AG09309 (cell line): ENCODE measurements at places on chromosomes 16 and 17.

- DNase-seq, result no peak
Measured at GRCh38 chr17:28008513-28008912, 34.0 kb upstream of the NLK start.

- no peak for DNase-seq
Measured at GRCh38 chr16:89257757-89258465, 40.4 kb downstream of the ZNF778 start.

DNA sequence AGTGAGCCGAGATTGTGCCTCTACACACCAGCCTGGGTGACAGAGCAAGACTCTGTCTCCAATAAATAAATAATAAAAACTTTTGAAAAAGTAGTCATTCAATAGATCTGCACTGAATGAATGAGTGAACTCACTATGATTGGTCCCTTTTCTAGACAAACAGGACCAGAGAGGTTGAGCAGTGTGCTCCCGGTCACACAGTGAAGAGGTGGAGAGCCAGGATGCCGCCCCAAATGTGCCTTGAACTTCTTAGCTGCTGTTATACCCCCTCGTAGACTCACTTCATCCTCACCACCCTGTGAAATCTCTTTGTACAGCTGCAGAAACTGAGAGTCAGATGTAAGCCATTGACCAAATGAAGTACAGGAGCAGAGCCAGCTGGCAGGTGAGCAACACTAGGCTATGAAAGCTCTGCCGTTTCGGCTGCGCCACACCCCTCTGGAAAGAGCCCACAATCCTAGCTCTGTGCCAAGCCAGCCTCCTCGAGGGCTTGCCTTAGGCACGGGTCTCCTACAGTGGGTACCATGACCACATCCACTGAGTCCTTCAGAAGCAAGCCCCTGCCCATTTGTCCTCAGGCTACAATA is 7.8 kb upstream of the KIAA0513 start:
- no peak for DNase-seq

- no peak for DNase-seq
Measured at GRCh38 chr16:56005958-56006357, 130.8 kb upstream of the CES5A start.

DNA sequence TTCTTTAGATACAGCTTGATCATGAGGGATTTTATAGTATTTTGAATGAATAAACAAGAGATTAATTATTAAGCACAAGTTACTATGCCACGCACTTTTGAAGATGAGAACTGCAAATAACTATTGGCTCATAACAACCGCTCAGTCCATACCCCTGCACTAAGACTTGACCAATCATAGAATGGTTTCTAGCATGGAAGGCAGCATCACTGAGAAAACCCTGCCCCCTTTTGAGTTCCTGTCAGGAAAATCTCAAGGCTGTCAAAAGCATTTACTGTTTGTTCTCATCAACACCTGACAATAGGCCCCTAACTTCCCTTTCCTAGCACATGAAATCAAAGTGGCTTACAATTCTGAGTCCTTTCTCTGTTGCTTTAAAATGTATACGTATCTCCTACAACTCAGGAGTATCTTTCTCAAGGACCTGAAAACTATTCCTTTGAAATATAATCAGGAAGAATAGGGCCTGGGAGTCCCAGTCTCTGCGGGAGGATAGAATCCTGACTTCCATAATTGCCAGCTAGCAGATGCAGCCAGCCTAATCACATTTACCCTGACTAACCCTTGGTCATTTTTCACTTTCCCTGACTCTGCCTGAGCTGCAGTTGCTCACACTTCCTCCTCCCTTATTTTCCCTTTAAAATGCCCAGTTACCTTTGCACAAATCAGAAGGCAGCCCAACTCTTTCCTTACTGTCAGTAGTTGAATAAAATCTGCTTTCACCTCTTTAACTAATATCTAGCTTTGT is 9.1 kb upstream of the MMD start:
- no peak for DNase-seq

- DNase-seq, result no peak
Measured at GRCh38 chr16:11144122-11144521, 111.9 kb downstream of the SOCS1 start.

- no peak for DNase-seq
Measured at GRCh38 chr17:7856011-7856810, 1.1 kb downstream of the NAA38 start.

DNA sequence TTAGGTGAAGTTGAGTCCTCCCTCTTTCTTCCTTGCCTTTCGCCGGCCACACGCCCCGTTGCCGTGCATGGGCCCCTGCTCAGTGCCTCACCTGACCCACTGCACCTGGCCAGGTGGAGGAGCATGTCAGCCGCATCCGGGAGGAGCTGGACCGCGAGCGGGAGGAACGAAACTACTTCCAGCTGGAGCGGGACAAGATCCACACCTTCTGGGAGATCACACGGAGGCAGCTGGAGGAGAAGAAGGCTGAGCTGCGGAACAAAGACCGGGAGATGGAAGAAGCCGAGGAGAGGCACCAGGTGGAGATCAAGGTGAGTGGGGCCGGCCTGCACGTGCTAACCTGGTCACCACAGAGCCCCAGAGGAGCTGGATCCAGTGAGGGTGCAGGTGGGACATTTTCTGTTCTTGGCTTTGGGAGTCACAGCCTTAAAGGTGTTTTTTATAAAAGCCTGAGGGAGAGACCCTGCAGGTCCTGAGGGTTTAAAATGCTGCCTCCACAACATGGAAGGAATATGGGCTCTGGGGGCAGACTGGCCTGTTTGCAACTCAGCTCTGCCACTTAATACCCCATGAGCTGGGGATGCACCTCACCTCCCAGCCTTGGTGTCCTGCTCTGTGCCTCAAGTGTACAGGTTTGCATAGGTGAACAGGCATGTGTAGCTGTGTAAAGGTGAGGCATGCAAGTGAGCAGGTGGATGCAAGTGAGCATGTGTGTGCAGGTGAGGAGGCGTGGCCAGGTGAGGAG is 12.1 kb upstream of the DBNDD1 start:
- DNase-seq, result no peak

GRCh38 chr17:57487573-57487972 is 231.2 kb downstream of the MSI2 start:
- DNase-seq, result no peak

- DNase-seq, result no peak
Measured at GRCh38 chr17:77329741-77330531, 189.2 kb downstream of the SEC14L1 start.

- DNase-seq, result no peak
Measured at GRCh38 chr16:4306470-4307214, 9.2 kb upstream of the GLIS2 start.

- no peak for DNase-seq
Measured at GRCh38 chr17:60846175-60846574, 168.5 kb downstream of the BCAS3 start.

DNA sequence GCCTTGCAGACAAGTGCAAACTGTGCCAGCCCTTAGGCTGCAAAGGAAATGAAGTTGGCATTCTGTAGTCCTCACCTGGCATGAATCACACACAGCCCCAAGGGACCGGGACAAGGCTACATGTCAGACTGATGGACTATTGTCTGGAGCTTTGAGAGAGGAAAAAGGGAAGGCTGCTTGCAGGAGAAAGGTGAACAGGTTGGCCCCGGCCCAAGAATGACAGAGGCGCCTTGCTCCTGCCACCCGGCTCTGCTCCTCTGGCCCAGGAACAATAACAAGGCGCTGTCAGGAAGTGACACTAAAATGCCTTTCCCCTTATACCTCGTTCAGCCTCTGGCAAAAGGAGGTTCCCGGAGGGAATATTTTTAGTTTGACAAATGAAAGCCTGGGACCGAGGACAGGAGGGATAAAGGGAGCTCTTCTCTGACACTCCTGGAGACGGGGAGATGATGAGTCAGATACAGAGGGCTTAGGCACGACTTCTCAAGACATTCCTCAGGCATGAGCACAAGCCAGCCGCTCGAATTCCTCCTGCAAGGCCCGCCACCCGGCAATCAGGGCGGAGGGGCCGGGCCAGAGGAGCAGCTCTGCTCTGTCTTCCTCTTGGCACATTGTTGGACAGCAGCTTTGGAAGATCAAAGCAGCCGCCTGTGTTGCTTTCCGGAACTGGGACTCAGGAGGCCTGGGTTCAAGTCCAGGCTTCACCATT is 105.8 kb downstream of the NOG start:
- peak; percentile 85 for DNase-seq

GRCh38 chr16:51816929-51817328 is 665.9 kb upstream of the SALL1 start:
- no peak for DNase-seq
